HuH-7.5 (cell line): ENCODE measurements at places on chromosomes 5 and 9.

DNA sequence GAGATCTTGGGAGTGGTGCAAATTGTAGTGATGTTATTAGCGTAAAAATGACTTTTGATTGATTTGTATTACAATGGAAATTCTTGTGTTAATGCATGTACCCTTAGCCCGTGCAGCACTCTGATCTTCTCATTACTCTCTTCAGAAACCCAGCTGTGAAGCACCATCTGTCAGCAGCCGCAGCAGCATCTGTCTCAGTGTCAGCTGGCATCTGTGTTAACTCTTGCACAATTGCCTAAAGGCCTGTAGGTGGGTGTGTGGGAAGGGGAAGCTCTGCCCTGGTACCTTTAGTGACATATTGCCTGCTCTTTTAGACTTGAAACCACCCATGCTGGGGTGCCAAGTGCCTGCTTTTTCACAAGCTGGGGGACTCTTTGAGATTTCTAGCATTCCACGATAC is 101.3 kb downstream of the FBXL7 start:
- DNase-seq: no peak

DNA sequence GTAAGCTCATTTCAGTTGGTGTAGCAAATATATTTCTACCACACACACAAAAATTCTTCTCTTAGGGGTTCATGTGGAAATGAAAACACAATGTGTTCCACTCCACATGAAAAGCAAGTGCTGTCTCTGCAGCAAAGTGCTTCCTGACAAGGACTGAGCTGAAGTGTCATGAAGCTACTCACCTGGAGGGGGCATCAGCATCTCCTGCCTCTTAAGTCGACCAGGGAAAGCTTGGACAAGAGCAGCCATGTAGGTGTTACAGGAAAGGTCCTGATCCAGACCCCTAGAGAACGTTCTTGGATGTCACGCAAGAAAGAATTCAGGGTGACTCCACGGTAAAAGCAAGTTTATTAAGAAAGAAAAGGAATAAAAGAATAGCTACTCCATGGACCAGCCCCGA is 62.8 kb downstream of the SV2C start:
- no peak for DNase-seq

DNA sequence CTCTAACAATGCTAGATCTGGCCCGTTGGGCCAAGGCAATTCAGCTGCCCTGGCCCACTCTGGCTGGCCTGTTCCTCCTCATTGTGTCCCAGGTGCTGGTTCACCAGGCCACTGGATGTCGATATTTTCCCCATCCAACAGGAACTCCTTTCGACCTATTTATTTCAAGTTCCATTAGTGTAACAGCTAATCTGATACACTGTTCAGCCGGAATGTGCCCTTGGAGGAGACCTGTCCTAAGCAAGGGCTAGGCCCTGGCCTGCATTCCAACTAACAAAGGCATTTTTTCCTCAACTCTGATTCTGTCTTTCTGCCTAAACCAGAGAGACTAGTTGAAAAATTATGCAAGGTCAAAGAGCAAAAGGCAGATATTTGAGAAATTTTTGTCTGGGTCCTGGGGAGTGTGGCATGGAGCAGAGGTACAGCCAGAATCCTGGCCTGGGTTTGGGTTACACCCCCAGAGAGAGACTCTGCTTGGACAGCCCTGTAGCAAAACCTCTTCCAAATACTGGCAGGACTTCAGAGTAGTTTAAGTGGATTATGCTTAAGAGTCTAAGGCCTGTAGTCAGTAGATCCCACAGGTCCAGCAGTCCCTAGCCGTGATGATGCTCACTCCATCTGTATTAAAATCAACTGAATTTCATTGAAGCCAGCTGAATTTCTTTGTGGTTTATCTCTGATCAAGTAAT is 36.1 kb downstream of the MARCHF11 start:
- DNase-seq: no peak

GRCh38 chr9:137878146-137878941 is 762 bp downstream of the CACNA1B start:
- DNase-seq: no peak

- DNase-seq: no peak
Measured at GRCh38 chr9:127912882-127913281, 4.0 kb downstream of the ST6GALNAC4 start.

DNA sequence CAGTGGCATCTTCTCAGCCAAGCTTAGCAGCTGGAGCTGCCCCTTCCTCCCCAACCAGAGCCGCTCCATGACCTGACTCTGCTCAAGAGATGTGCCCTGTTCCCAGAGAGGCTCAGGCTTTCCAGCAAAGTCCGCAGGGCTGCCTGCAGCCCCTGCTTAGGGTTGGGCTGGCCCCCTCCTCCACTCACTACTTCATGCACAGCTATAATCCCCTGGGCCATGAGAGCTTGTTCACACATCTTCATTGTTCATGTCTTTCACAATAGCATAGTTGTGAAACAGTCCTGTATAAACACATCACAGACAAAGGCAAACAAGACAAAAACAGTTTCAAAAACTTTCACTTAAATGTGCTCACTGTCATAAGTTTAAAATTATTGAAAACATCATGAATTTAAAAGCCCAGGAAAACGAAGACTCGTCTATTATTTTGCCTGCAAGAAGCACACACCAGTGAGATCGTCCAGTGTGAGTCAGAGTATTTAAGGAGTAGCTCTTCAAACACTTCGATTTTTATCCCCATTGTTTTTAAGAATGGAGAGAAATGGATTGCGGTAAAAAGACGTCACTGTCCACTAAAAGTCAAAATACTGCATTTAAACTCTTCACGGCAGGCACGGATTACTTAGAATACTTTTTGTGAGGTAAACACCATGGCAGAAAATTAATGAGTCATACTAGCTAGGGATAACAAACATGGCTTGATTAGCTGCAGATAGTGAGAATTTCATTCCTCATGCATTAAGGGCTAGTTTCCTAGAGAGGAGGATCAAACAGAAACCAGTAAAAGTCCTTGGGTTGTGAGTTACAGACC is 40.7 kb upstream of the S1PR3 start:
- no peak for DNase-seq

GRCh38 chr5:33736510-33736909 is 155.3 kb downstream of the ADAMTS12 start:
- DNase-seq: no peak

DNA sequence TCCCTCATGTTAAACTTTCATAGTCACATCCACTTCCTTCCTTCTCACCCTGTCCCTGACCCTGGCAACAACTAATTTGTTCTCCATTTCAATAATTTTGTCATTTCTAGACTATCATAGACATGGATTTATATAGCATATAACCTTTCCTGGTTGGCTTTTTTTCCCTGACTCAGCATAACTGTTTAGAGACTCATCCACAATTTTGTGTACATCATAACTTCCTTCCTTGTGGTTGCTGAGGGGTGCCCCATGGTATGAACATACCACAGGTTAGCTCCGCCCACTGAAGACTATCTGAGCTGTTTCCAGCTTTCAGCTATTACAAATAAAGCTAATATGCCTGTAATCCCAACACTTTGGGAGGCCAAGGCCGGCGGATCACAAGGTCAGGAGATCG is 137.3 kb downstream of the PHF2 start:
- DNase-seq: no peak

DNA sequence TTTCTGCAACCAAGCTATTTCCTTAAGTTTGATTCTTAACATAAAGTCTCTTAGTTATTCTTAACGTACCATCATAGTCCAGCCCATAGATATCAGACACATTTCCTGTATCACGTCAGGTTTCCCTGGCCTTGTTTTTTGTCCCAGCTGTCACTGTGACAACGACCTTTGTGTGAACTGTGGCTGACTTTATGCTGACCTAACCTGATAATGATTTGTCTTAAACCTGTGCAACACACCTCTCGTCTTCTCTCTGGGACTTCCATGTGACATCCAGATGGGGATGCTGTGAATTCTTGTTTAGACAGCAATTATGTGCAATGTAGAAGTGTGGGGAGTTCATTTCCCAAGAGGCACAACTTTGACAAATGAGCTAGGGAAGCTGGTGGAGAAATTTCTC is 662.8 kb downstream of the PTPRD start:
- DNase-seq: no peak

DNA sequence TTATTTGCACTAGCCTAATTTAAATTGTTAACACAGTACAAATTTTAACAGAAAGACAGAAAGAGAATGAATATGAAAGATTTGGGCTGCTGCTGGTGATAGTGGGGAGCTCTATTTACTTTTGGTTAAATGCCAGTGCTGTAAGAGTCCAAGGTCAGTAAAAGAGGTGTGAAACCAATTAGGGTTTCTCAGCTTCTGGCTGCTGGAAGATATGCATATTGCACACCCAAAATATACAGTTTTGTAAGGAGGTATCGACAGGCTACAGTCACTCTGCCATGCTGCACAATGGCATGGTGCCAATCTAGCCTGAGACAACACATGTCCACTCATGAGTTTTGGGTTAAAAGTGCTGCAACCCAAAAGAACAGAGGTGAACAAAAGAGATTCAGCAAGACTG is 79.3 kb downstream of the PPP2R2B start:
- no peak for DNase-seq

GRCh38 chr5:78058625-78059024 is 235.9 kb downstream of the AP3B1 start:
- no peak for DNase-seq

- DNase-seq: no peak
Measured at GRCh38 chr9:113542741-113543140, 79.2 kb downstream of the RGS3 start.

- no peak for DNase-seq
Measured at GRCh38 chr9:26551971-26552370, 340.6 kb downstream of the CAAP1 start.

- DNase-seq: no peak
Measured at GRCh38 chr9:130331061-130331460, 65.5 kb downstream of the HMCN2 start.

DNA sequence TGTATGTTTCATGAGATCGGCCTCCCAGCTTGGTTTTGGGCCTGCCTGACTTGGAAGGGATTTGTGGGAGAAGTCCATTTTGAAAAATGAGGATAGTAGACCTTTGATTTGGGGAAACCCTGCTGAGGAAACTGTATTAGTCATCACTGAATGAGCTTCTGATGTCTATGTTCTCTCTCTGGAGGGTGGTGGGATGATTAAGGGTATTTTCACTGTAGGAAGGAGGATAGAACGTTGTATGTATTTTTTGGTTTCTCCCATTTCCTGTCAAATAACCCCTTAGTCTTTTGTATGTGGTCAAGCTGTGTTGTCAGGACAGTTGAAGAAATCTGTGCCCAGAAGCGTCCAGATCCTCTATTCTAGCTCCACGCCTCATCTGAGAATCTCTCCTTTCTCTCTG is 151.9 kb downstream of the INSYN2B start:
- DNase-seq: no peak

DNA sequence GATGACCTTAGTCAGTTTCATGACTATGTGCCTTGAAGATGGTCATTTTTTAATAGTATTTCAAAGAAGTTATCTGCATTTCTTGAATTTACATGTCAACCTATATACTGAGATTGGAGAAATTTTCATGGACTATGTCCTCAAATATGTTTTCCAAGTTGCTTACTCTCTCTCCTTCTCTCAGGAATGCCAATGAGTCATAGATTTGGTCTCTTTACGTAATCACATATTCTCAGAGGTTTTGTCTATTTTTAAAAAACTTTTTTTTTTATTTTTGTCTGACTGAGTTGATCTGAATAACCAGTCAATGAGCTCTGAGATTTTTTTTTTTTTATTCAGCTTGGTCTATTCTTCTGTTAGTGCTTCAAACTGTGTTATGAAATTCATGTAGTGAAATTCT is 374.7 kb upstream of the GRIN3A start:
- DNase-seq: no peak
